Tracheal epithelial cell (primary cell): ENCODE measurements at places on chromosomes 4 and X. TPM values are rescaled to one million over a fixed set of nuclear protein-coding genes. Genes with fewer than 3 reads are reported as not detected.

Gene SPANXA2
- not detected in 2 replicates for total RNA-seq

Gene CENPVL1
- not detected in 2 replicates for total RNA-seq

Gene RS1
- total RNA-seq: not detected in 2 replicates

Gene YIPF6
- 33.0 and 43.5 TPM in 2 replicates for total RNA-seq

Gene TMA16
- 24.3 and 35.9 TPM in 2 replicates for total RNA-seq

Gene OSTC
- total RNA-seq: 143 and 174 TPM in 2 replicates

Gene CCDC160
- total RNA-seq: under 0.01 TPM in 1 of 2 replicates, not detected in the other

Gene NHSL2
- under 0.01 TPM in 2 replicates for total RNA-seq

Gene JCHAIN
- total RNA-seq: not detected in 2 replicates

Gene FREM3
- under 0.01 TPM in 1 of 2 replicates, not detected in the other for total RNA-seq
